ENCODE measurements at places on chromosomes 16 and 17.

DNA sequence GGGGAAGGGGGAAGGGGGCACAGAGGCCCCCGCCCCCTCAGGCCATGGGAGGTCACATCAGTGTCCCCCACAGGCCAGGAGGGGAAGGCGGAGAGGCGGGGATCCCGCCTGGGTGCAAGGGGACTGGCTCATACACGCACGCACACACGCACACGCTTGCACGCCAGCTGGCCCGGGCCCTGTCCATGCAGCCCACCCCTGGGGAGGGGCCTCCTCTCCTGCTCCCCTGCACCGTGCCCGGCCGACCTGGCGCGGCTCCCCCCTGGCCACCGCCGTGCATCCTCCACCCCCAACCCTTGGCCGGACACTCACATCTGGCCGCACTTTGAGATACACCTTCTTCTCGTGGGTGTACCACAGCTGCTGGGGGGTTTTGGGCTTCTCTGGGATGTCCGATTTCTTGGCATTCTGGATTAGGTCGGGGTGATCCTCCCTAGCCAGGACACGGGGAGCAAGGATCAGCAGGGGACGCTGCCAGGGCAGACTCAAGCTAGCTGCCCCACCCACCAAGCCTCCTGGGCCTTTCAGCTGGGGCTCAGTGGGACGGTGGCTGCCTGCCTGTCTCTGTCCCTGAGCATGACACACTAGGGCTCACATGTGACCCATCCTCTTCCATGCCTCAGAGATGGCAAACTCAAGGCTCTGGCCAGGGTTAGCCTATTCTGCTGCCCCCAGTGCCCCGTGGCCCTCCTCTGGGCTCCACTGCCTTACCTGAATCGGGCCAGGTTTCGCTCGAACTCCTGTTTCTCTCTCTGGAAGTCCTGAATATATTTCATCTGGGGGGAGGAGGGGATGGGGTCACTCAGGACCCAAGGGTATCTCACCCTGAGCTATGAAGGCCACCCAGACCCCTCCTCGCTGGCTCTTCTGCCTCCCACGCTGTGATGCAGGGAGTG lies 6.7 kb downstream of the UBTF start:
- no peak for DNase-seq

- DNase-seq = no peak
Observed at GRCh38 chr17:38333635-38334295, 10.0 kb downstream of the GPR179 start.

GRCh38 chr17:48153691-48154358 lies 46.3 kb downstream of the SNX11 start:
- no peak for DNase-seq

DNA sequence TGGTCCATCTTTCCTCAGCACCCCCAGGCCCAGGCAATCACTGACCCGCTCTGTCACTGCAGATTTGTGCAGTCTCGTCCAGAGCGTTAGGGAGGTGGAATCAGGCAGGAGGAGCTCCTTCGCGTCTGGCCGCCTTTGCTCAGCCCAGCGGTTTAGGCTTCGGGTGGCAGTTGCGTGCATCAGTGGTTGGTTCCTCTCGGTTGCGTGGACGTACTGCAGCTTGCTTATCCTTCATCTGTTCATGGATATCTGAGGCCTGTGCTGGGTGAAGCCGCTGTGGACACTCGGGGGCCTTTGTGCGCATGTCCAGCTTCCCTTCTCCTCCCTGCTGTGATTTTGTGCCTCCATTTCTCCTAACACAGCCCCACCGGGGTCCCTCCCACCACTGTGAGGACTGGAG lies 4.7 kb upstream of the P2RX1 start:
- DNase-seq = no peak

DNA sequence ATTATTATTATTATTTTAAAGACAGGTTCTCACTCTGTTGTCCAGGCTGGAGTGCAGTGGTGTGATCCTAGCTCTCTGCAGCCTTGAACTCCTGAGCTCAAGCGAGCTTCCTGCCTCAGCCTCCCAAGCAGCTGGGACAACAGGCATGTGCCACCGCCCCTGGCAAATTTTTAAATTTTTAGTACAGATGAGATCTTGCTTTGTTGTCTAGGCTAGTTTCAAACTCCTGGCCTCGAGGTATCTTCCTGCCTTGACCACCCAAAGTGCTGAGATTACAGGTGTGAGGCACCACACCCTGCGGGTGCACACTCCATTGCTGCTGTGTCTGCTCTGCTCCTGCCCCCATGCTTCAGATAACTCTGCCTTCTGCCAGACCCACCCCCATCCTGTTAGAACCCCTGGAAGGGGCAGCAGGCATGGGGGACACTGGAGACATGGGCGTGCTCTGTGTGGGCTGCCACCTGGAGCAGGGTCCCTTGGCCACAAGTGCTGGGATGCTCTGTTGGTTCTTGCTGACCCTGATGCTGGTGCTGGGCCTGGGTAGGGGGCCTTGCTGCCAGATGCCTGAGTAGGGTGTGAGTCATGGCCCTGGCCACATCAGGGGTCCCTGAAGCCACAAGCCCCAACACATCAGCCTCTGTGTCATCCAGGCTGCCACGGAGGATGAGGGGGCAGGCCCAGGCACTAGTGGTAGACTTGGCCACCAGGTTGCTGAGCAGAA lies 2.6 kb downstream of the GGT6 start:
- DNase-seq = no peak

GRCh38 chr17:954431-955164 lies 25.0 kb downstream of the NXN start:
- no peak for DNase-seq

- DNase-seq = peak; percentile 35
Observed at GRCh38 chr16:68800257-68800875, 43.0 kb upstream of the TANGO6 start.

GRCh38 chr16:53529513-53529912 lies 26.5 kb upstream of the AKTIP start:
- DNase-seq = no peak

DNA sequence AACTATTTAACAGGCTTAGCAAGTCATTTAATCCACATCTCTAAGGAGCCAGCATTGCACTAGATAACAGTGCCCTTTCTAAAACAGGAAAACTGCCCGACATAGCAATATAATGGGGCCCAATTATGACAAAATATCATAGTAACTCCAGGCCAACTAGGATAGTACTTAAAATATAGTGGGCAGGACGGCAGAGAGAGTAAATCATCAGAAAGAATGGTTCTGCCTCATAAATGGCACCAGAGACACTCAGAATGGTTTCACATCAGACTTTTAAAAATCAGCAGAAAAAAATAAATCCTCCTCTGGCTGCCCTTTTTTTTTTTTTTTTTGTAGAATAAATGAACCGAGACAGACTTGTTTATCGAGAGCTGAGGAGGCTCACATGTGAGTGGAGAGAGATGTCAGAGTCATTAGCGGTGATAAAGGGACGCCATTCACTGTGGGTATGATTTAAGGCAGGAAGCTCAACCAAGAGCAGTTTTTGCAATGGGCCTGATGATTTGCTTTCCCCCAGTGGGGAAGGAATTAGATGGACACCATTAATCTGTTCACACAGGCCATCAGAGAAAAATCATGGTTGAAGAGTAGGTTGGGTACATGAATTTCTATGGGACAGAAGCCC lies 62.6 kb downstream of the CPPED1 start:
- no peak for DNase-seq

DNA sequence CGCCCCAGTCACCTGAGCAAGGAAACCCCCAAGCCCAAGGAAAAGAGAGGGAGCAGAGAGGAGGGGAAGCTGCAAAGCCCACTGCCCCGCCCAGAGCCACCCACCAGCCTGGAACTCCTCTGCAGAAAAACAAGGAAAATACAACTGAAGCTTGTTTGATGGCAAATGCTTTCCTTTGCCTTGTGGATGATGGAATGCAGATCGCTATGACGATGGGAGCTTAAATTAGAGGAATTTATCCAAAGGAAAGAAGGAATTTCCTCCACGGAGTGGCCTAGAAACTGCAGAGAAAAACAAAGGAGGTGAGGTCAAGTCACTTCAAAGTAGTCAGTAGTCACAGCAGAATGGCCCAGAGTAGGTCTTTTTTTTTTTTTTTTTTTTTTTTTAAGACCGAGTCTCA lies 31.5 kb upstream of the ASGR2 start:
- no peak for DNase-seq

DNA sequence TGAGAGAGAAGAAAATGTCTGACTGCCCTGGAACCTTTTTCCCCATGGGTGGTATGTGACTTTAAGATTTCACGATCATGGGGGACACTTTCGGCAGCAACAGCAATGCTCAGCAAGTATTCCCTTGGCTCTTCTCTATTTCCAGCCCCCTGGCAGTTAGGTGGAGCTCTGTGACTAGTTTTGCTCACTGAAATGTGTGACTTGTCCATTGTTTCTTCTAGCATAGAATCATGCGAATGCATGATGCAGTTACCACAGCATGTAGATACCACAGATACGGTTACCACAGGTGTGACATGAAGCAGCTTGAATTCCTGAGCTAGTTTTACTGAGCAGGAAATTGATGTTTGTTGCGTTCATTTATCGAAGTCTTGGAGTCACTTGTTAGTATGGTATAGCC lies 1034.5 kb upstream of the EEF2KMT start:
- DNase-seq = no peak

DNA sequence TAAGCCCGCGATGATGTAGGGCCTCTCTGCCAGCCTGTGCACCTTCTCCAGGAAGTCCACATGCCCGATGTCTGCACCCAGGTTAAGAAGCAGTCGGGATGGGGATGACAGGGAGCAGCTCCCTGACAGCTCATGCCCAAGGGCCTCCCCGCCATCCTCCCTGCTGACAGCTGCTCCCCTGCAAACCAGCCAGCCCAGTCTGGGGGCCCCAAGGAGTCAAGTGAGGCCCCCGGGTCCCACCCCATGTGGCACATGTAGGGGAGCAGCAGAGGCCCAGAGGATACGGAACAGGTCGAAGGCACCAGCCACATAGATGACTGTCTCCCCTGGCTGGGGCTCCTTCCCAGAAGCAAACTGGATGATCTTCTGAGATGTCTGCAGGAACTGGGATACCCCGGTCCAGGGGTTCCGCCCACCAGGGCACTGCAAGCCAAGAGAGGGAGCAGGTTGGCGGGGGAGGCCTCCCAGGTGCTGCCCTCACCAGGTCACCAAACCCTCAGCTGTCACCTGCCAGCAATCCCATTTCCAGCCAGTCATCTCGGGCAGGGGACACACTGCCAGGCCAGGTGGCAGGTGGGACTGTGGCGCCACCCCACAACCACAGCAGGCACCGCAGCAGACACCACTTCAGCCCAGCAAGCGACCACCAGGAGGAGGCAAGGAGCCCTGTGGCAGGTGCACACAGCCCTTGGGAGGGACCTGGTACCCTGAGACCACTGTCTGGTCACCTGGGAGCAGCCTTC lies 4.6 kb downstream of the PCYT2 start:
- no peak for DNase-seq

- peak; percentile 99 for DNase-seq
Observed at GRCh38 chr17:44199553-44200477, at the start of gene ATXN7L3. Gene ATXN7L3, minus strand, starts transcription at chr17:44199884. Its CDS starts 1,814 bp downstream, at chr17:44198070.

DNA sequence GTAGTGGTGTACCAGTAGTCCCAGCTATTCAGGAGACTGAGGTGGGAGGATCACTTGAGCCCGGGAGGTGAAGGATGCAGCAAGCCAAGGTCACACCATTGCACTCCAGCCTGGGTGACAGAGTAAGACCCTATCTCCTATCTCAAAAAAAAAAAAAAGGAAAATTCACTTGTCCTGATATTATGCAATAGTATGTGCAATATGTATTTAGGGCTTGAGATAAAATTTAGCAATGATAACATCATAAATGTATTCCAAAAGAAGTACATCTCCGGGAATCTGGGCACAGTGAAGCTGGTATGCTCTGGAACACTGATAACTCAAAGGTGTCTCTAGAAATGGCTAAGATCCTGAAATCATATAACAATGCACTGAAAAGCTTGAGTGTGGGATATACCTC lies 74.5 kb downstream of the NCOR1 start:
- no peak for DNase-seq

DNA sequence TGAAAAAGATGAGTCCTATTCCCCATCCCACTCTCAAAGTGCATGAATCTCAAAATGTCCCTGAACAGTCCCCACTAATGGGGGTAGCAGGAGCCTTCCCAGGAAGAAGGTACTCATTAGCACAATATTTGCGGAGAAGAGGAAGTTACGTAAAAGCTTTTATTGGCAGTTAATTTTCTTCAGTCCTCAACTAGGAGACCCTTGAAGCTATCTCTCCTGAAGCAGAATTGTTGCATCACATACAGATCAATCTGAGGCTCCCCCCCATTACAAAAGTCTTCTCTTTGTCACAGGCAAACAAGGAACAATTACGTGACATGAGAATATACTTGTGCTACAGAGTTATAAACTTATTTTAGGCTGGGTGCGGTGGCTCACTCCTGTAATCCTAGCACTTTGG lies 14.2 kb downstream of the SLFN12L start:
- no peak for DNase-seq

- DNase-seq = no peak
Observed at GRCh38 chr17:21005367-21005766, 37.4 kb downstream of the USP22 start.

- peak; percentile 24 for DNase-seq
Observed at GRCh38 chr17:38925263-38925995, at the start of gene LASP1NB. Gene LASP1NB, plus strand, starts transcription at chr17:38925614.

- no peak for DNase-seq
Observed at GRCh38 chr17:3935140-3935542, 18.9 kb upstream of the P2RX1 start.

GRCh38 chr16:4247460-4247784 lies 5.5 kb upstream of the SRL start:
- no peak for DNase-seq

GRCh38 chr17:39641097-39641496 lies 4.2 kb downstream of the STARD3 start:
- no peak for DNase-seq

DNA sequence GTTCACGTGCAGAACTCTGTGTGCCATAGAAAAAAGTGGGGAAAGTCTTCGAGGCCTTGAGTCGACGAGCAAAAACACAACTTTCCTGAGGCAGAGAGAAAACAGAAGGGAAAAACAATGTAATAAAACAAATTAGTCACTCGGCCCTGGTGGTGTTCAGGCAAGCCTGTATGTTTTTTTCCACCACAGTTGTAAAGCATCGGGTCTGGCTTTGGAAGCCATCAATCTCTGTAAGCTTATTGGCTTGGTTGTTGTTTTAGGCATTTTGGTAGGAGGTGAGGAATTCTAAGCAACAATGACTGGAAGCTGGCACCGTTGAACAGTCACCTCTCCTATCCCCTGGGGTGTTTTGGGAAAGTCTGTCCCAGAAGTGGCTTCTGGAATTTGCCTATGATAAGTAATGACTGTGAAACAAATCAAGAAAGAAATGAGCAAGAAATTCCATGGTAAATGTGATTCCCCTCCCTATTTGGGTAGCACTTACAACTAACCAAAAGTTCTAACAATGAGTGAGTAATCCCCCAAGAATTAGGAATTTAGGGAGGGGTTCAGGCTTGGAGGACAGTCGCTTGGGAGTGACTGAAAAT lies 2.8 kb downstream of the CDH13 start:
- no peak for DNase-seq

GRCh38 chr16:6032438-6032837 lies 934.8 kb upstream of the EEF2KMT start:
- DNase-seq = no peak

- DNase-seq = no peak
Observed at GRCh38 chr17:81454473-81454872, 58.1 kb downstream of the ACTG1 start.

GRCh38 chr16:354971-355461 lies 2.5 kb upstream of the AXIN1 start:
- no peak for DNase-seq

- no peak for DNase-seq
Observed at GRCh38 chr16:8251298-8251697, 339.0 kb downstream of the TMEM114 start.

GRCh38 chr17:36722121-36722902 lies 120.9 kb downstream of the MRM1 start:
- peak; percentile 59 for DNase-seq
